ENCODE measurements at places on chromosomes 16 and 17.

DNA sequence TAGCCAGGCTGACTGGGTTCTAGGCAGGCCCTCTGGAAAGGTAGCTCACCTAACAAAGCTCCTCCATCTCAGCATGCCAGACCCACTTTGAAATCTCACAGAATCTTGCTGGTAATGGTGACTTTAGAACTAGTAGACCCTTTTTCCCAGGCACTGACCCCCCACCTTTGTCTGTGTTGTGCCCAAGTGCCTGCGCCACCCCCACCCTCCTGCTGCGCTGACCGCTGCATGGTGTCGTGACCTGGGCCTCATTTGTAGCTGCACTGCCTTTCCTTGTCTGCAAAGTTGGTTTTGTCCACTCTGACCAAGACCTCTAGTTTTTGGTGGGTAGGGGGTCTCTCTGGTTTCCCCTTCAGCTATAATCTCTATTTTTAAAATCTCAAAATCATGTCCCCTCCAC is 6.8 kb downstream of the ATXN1L start:
- no peak for DNase-seq

- no peak for DNase-seq
Measured at GRCh38 chr16:62831235-62831850, 795.1 kb upstream of the CDH8 start.

- no peak for DNase-seq
Measured at GRCh38 chr17:10219193-10219592, 20.8 kb upstream of the GAS7 start.

- no peak for DNase-seq
Measured at GRCh38 chr17:77697480-77698400, 260.8 kb upstream of the TNRC6C start.

GRCh38 chr17:62821189-62822079 is 13.3 kb upstream of the MARCHF10 start:
- no peak for DNase-seq

- peak; percentile 43 for DNase-seq
Measured at GRCh38 chr16:53892155-53892554, 188.2 kb downstream of the FTO start.

DNA sequence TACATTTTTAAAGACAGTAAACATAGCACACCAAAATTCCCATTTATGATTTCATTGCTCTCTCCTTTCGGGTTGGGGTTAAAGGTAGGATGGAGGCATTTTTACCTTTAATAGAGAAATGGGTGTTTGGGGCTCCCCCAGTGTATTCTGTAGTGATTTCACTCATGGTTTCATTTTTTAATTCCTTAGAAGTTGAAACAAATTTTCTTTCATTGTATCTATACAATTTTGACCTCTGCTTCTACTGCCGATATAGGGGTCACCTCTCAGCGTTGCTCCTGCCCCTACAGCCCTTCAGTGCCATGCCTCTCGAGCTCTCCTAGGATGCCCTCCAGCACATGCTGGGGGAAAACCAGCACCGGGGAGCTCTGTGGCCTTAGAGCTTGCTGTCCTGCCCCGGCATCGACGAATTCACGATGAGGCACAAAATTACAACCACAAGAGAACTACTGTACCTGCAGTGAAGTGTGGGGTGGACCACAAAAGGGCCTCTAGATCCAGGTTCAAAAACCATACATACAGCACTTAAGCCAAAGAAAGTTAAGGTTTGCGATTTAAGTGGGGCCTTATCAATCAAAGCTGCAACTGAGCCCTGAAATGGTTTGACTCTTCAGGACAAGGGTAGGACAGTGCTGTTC is 39.3 kb downstream of the LITAFD start:
- DNase-seq, result no peak

- no peak for DNase-seq
Measured at GRCh38 chr16:24988129-24988518, 27.0 kb downstream of the ARHGAP17 start.

DNA sequence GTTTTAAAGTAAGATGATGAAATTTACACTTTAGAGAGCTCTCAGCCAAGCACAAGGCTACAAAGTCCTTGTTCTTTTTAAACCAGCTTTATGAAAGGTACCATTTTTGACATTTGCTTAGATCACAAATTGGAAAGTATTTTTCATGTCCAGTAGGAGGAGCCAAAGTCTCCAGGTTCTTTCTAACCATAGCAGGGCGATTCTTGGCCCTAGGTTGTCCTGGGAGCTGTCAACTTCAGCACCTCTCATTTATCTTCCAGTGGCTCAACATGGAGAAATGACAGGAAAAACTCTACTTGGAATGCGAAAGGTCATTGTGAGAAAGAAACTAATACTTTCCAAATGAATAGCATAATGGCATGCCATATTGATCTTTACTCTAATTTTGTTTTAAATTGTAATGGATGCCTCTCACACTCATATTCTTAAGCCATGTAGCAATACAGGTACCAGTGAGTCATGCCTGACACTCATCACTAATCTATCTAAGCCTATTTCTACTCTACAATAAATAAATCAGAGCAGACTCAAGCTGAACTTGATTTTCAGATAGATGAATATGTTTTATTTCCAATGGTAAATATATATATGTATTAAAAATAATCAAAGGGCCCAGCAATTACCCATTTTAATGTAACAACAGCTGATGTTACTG is 919.1 kb upstream of the EEF2KMT start:
- peak; percentile 85 for DNase-seq

DNA sequence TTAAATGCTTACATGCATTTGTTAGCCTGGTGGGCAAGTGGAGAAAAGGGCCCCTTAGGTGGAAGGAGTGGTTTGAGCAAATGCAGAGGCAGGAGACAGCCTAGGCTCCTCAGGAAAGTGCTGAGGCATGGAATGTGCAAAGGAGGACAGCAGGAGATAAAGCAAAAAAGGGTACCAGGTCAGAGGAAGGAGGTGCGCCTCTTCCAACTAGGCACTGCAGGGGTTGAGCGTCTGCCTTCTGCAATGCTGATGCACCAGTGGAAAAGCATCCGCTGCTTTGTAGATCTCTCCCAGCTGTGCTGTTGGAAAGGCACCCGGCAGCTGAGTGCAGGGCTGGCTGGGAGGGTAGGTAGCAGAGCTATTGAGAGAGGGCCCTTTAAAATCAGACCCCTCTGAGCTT is 287.0 kb upstream of the XYLT1 start:
- DNase-seq, result no peak

DNA sequence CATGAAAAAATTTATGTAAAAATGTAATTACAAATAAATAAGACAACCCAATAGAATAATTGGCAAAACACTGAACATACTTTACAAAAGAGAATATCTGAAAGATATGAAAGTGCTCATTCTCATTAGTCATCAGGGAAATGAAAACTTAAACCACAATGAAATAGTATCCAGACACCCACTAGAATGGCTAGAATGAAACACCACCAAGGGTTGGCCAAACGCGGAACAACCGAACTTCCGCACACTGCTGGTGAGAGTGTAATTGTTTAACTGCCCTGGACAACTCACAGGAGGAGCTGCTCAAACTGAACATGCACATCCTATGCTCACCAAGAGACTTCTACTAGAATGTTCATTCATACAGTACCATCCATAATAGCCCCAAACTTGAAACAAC is 5.8 kb upstream of the ZDHHC7 start:
- DNase-seq, result peak; percentile 91

DNA sequence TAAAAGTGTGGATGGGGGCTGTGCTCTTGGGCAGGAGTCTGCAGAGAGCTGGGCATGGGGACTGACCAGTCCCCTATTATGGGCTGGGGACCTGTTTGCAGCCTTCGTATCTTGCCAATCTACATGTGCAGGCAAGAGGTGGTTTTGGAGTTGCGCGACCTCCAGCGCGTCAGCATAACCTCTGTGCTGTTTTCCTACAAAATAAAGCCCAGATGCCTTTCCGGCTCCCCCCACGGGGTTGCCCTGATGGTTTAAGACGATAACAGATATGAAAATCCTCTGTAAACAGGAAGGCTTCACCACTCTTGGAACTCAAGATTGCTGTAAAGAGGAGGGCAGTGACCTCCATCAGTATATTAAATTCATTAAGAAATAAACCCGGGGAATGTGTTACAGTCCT is 16.5 kb upstream of the SPPL2C start:
- DNase-seq, result no peak

GRCh38 chr17:1951920-1952319 is 73.2 kb downstream of the RTN4RL1 start:
- peak; percentile 58 for DNase-seq

- no peak for DNase-seq
Measured at GRCh38 chr17:78893684-78894083, 9.3 kb downstream of the CEP295NL start.

- DNase-seq, result no peak
Measured at GRCh38 chr17:37859451-37859850, 64.8 kb upstream of the TBC1D3K start.

DNA sequence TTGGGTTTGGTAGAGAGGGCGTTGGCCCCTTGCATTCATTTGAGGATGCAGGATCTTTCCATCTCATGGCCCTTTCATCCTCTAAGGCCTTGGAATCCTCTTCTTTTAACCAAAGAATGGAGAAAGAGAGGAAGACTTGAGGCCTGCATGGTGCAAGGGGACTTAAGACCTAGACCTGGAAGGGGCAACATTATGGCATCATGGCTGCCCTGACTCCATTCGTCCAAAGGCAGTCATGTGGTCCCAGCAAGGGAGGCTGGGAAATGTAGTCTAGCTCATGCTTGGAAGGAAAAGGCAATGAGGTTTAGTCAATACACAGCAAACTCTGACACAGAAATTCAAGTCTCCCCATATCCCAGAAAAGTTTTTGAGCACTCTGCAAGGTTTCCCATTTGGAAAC is 30.7 kb upstream of the CDRT4 start:
- no peak for DNase-seq

DNA sequence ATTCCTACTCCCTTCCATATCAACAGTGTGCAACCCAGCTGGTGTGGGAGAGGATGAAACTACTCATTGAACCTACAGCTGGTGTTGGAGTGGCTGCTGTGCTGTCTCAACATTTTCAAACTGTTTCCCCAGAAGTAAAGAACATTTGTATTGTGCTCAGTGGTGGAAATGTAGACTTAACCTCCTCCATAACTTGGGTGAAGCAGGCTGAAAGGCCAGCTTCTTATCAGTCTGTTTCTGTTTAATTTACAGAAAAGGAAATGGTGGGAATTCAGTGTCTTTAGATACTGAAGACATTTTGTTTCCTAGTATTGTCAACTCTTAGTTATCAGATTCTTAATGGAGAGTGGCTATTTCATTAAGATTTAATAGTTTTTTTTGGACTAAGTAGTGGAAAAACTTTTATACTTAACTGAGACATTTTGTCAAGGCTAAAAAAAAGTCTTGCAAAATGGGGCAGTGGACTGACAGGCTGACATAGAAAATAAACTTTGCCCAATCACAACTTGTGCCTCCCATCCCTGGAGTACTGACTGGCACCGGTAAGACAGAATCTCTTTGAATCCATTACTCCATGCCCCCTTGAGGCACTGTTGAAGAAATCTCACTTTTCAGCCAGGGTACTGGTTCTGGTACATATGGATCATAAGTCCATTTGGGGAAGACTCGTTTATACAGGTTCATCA is 12.5 kb downstream of the TSR1 start:
- DNase-seq, result no peak

- peak; percentile 62 for DNase-seq
Measured at GRCh38 chr16:11169641-11170040, 86.4 kb downstream of the SOCS1 start.

GRCh38 chr17:66406701-66407644 is 104.6 kb downstream of the PRKCA start:
- DNase-seq, result peak; percentile 58

GRCh38 chr17:79793924-79794304 is 3.0 kb downstream of the CBX8 start:
- DNase-seq, result peak; percentile 95

DNA sequence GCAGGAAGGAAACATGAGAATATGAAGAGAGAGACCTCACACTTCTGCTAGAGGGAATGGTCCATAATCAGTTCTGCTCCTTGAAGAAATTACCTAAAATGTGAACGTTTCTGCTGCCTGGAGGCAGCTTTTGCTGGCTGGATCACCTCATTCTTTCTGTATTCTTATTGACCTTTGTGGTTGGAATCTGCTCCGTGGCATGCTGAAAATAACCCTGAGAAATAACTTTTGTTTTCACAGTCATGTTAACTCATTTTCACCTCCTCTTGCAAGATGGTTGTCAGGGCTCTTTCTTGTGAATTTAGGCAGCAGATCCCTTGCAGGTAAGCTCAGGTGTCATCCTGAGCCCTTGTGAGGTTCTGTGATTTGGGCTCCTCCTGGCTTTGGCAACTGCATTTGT is 70.2 kb downstream of the IRF8 start:
- DNase-seq, result peak; percentile 21

- DNase-seq, result no peak
Measured at GRCh38 chr16:9039210-9039609, 52.2 kb upstream of the HAPSTR1 start.

DNA sequence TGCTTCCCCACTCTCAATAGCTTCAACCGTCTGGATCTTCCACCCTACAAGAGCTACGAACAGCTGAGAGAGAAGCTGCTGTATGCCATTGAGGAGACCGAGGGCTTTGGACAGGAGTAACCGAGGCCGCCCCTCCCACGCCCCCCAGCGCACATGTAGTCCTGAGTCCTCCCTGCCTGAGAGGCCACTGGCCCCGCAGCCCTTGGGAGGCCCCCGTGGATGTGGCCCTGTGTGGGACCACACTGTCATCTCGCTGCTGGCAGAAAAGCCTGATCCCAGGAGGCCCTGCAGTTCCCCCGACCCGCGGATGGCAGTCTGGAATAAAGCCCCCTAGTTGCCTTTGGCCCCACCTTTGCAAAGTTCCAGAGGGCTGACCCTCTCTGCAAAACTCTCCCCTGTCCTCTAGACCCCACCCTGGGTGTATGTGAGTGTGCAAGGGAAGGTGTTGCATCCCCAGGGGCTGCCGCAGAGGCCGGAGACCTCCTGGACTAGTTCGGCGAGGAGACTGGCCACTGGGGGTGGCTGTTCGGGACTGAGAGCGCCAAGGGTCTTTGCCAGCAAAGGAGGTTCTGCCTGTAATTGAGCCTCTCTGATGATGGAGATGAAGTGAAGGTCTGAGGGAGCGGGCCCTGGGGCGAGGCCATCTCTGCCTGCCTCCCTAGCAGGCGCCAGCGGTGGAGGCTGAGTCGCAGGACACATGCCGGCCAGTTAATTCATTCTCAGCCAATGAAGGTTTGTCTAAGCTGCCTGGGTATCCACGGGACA is 11.1 kb upstream of the CLEC18A start:
- DNase-seq, result peak; percentile 66

GRCh38 chr17:10614536-10615155 is 42.5 kb downstream of the MYH3 start:
- peak; percentile 81 for DNase-seq

GRCh38 chr17:44187131-44187899 is 543 bp downstream of the TMUB2 start:
- DNase-seq, result peak; percentile 58

- DNase-seq, result peak; percentile 58
Measured at GRCh38 chr17:50451943-50452629, 16.6 kb downstream of the CHAD start.

DNA sequence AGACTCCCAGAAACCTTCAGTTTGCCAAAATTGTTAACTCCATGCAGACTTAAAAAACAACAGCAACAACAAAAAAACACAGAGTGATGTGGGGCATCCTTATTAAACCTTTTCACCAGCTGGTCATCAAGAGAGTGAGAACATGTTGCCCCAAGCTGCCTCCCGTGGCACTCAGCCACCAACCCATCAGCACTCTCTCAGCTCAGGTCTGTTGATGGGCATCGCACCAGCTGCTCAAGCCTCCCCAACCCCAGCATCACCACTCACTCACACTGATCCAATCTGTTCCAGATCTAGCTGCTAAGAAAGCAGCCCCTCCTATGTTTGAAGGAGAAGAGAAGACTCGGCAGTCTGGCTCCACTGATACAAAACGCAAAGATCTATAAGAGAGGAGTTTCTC is 46.8 kb downstream of the SLC39A11 start:
- no peak for DNase-seq
